Dorsolateral prefrontal cortex (tissue), 122 donors: ENCODE measurements at places on chromosomes 16 and 17. TPM values are rescaled to one million over a fixed set of nuclear protein-coding genes. Genes with fewer than 3 reads are reported as not detected.

- no peak for DNase-seq
Measured at GRCh38 chr16:54926166-54926838, 4.4 kb upstream of the IRX5 start.

DNA sequence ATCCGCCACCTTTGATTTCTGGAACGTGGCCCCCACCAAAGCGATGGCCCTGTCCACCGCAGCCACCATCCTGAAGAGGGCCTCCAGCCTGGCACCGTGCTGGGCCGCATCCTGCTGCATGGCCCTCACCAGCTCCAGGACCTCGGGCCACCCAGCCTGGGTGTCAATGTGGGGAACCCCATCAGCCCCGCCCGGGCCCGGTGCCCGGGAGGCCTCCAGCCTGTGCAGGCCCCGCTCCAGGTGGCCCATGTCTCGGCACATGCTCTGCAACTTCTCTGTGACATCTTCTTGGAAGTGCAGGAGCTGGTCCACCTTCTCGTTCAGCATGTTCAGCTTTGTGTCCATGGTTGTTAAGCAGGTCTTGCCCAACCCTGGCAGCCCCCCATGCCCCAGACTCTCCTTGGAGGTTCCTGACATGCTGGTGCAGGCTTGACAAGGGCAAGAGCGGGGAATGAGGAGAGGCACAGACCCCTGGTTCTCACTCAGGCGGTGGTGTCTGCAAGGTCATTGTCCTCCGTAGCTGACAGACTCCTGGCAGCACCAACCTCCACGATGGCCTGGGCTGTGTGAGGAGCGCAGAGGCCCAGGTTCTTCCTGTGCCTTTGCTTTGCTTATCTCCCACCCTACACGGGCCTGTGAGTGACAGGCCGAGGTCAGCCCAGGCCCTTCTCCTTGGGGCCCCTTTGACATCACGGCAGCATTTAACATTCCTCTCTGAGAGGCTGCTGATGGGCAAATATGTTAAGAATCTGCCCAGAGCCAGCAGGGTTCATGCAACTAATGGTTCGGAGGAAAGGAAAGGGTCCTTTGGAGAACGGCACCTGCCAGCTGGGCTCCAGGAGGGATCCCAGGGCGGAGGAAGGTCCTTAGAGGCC, at the start of gene MYLK3:
TSS of gene MYLK3 (minus strand) at position 568 of the 875 bp plus-strand sequence. CDS start at position 417, 151 bp downstream.
- DNase-seq, result no peak

- no peak for DNase-seq
Measured at GRCh38 chr17:44906763-44907728, 7.8 kb upstream of the EFTUD2 start.

GRCh38 chr16:23092801-23093117, 56.5 kb downstream of the USP31 start:
- DNase-seq, result no peak

Gene ABI3
- total RNA-seq, result 6.5 TPM

Gene DPEP2
- total RNA-seq, result 0.48 TPM

Gene TBC1D3I
- 0.69 TPM for total RNA-seq

Gene CA5A
- 0.39 TPM for total RNA-seq
